Effector memory CD4-positive, alpha-beta T cell (primary cell): ENCODE measurements at places on chromosomes 7 and 10.

DNA sequence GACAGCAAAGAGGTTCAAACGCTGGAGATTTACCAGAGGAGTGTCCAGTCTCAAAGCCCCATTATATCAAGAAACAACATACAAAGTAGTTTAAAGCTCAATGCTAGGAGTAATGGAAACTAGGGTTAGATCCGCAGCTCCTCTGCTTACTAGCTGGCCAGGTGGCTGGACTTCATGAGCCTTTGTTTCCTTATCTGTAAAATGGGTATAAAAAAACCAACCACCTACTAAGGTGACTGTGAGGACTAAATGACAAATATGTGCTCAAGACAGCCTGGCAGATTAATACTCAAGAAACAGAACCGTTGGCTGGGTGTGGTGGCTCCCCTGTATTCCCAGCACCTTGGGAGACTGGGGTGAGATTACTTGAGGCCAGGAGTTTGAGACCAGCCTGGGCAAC is 5.8 kb upstream of the RBM20 start:
- H3K27ac ChIP-seq, result no peak overlapping the region
- H3K36me3 ChIP-seq, result no peaks in the 10 kb centered on the region
- peaks cover 14% of the 10 kb centered on the region for H3K4me1 ChIP-seq
- H3K27me3 ChIP-seq, result peaks cover 12% of the 10 kb centered on the region
- DNase-seq, result no peak
- H3K4me3 ChIP-seq, result no peak overlapping the region

DNA sequence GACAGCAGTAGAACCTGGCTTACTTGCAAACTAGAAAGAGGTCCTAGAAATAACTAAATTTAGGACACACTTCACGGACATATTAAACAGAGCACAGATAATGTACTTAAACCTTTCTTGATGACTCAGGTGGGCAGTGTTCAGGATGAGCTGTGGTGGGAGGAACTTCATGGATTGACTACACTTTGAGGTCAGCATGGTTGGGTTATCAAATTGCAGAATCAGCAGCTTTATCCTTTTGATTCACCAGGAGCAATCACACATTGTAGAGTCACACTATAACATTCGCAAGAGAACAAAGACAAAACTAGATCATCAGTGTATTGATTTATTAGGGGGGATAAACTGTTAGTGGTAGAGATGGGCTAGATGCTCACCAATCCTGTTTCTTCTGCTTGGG is 38.6 kb upstream of the AGK start:
- H3K4me3 ChIP-seq, result no peak overlapping the region
- H3K4me1 ChIP-seq, result peaks cover 12% of the 10 kb centered on the region
- DNase-seq, result no peak
- peaks cover 16% of the 10 kb centered on the region for H3K27me3 ChIP-seq

- no peak overlapping the region for H3K27ac ChIP-seq
- peaks cover 4% of the 10 kb centered on the region for H3K27me3 ChIP-seq
- H3K4me3 ChIP-seq, result no peak overlapping the region
- H3K36me3 ChIP-seq, result no peaks in the 10 kb centered on the region
- no peak for DNase-seq
Measured at GRCh38 chr7:22549667-22550513, 49.9 kb upstream of the STEAP1B start.

- H3K4me1 ChIP-seq, result no peaks in the 10 kb centered on the region
- no peaks in the 10 kb centered on the region for H3K27me3 ChIP-seq
Measured at GRCh38 chr10:361203-362081, 226.2 kb downstream of the ZMYND11 start.

GRCh38 chr7:96187735-96188134 is 134.2 kb downstream of the SLC25A13 start:
- no peaks in the 10 kb centered on the region for H3K27me3 ChIP-seq
- no peak for DNase-seq
- no peaks in the 10 kb centered on the region for H3K4me1 ChIP-seq
- H3K27ac ChIP-seq, result no peak overlapping the region
- no peak overlapping the region for H3K4me3 ChIP-seq
- H3K36me3 ChIP-seq, result peaks cover 18% of the 10 kb centered on the region

DNA sequence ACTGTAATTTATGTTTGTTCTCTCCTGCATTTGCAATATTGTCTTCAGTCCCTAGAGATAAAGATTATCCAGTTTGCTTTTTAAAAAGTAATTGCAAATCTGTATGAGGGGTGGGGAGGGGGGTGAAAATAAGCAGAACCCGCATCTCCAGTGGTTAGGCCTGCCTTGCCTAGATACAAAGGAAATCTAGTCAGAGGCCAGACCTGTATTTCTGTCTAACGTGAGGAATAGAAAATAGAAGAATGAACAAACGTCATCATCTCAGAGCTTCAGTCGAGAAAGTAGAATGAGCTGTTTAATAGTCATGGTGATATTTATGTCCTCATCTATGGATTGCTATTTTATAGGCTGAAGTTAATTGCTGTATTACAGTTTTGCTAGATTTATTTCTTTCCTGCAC is 284.2 kb downstream of the BICC1 start:
- H3K36me3 ChIP-seq, result no peaks in the 10 kb centered on the region
- no peak overlapping the region for H3K4me3 ChIP-seq
- H3K27me3 ChIP-seq, result no peaks in the 10 kb centered on the region
- H3K27ac ChIP-seq, result no peak overlapping the region
- DNase-seq, result no peak
- no peaks in the 10 kb centered on the region for H3K4me1 ChIP-seq
